ENCODE measurements at places on chromosomes 6 and 20.

DNA sequence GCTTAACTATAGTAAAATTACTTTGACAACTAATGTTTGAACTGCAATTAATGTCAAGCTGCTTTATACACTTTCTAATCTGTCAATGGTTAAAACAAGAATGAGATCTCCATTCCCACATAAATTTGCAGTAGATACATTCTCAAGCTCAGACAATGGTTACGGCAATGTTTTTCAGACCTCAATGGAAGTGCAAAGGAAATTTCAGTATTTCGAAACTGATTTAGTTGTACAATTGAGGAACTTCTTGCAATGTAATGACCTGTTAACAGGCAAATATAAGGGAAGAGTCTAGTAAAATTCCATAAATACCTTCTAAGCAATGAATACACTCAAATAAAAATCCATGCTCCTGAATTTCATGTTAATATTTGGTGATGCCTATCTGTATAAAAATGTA, 94.7 kb downstream of the ADTRP start:
- no peak for DNase-seq

DNA sequence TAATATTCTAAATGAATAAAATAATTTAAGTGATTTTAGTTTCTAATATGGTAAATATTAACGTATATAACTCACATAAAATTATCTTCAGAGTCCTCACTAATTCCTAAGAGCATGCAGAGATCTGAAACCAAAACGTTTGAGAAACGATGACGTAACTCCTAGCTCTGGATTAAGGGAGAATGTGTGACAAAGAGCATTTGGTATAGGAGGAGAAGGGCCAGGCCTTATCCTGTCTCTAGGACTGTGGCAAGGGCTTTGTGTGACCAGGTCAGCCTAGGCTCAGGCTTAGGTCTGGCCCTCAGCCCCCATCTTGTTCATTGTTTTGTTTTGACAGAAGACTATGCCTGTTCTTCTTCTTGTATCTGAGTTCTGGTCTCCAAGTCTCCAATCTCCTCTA, 19.2 kb upstream of the POLR1H start:
- DNase-seq: no peak

GRCh38 chr20:62089393-62089792, 23.7 kb upstream of the TAF4 start:
- DNase-seq: no peak

DNA sequence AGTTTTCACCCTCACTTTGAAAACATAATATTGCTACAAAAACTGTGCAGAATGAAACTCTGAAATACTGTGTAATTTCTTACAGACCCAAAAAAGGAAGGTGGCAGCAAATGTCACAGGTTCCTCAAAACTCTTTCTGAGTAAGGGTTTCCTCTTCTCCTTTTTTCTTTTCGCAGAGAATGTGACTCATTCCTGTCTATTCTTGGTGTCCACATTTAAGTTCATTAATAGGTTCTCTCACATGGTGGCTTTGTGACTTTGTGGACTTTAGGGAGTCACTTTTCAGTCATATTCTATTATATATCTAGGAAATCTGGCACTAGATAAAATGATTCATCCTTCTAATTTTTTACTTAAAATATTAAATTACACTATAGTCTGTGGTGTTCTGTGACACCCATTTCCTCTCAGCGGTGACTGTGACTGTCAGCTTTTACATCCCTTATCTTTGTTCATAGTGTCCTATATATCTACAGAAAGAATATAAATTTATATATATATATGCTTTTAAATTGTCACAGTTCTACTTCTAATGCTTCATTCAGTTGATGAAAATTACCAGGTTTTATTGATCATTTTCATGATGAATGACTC, 126.8 kb upstream of the HCRTR2 start:
- no peak for DNase-seq

DNA sequence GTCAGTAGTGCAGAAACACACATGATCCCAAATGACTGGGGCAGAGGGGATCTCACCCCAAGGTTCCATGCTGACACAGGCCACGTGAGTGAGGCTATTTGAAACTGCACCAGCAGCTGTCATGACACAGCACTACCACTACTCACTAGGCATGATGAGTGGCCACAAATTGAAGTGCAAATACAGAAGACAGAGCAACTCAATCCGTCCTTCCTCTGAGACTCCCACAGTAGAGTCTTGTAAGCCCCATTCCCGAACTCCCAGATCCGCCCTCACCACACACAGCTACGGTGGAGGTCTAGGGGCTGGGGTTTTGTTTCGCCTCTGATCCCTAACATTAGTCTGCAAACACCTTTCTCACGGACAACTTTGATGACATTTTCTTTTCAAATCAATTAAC, 113.3 kb upstream of the NUP153 start:
- DNase-seq: peak; percentile 84

GRCh38 chr6:139779988-139780774, 405.7 kb upstream of the CITED2 start:
- DNase-seq: no peak

DNA sequence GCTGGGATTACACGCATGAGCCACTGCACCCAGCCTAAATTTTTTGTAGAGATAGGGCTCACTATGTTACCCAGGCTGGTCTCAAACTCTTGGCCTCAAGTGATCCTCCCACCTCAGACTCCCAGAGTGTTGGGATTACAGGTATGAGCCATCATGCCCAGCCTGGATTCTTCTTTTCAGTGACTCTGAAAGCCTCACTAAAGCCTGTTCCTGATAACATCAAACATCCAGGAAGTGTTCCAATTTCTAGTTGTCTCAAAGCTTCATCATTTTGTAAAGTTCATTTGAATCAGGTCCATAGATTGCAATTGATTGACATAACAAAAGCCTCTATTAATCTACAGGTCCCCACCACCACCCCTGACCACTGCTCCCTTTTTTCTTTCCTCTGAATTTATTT, 29.2 kb upstream of the CHMP4B start:
- no peak for DNase-seq

DNA sequence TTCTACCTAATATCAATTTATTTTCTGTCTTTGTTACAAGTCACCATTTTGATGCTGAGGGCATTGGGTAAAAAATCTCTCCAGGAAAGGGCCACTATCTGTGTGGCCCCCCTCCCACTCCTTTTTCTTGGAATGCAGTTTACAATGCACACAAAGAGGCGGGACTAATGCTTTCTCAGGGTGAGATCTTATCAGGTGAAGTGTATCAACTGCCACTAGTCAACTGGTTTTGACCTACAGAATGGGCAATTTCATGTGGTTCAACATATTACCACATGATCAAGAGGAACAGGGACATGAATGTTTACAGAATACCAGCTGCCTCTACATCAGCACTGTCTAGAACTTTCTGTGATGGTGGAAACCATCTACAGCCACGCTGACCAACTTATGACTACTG, 3.7 kb downstream of the RRBP1 start:
- no peak for DNase-seq

- DNase-seq: peak; percentile 61
Observed at GRCh38 chr6:123715006-123715863, 78.5 kb upstream of the TRDN start.

- no peak for DNase-seq
Observed at GRCh38 chr6:150409576-150410066, 40.8 kb downstream of the IYD start.

- no peak for DNase-seq
Observed at GRCh38 chr6:41077536-41077935, 4.8 kb downstream of the NFYA start.

- DNase-seq: no peak
Observed at GRCh38 chr6:167828325-167828956, 1.7 kb downstream of the AFDN start.

GRCh38 chr6:13807696-13808095, 6.7 kb downstream of the MCUR1 start:
- no peak for DNase-seq
